Right kidney (tissue), 9 donors: ENCODE measurements at places on chromosomes 11 and 22.

- DNase-seq = no peak
Measured at GRCh38 chr22:36758792-36759271, 17.1 kb downstream of the IFT27 start.

DNA sequence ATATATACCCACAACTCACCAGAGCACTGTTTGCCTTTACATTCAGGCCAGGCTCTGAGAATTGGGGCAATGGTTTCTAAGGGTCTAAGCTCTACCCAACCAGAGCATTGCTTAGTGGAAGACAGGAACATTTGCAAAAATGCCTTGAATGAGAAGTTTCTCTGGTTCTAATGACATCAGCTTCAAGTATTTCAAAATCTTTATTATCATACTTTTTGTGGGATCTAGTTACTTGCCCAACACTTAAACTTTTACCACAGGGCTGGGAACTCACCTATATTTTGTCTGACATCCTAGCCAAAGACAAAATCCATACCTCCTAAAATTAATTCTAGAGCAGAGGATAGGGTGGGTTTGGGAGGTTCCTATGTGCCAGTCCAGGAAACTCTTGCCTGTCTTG, 51.5 kb downstream of the INSC start:
- DNase-seq = no peak

GRCh38 chr11:63564056-63564774, 1.0 kb upstream of the PLAAT2 start:
- peak; percentile 37 for DNase-seq

DNA sequence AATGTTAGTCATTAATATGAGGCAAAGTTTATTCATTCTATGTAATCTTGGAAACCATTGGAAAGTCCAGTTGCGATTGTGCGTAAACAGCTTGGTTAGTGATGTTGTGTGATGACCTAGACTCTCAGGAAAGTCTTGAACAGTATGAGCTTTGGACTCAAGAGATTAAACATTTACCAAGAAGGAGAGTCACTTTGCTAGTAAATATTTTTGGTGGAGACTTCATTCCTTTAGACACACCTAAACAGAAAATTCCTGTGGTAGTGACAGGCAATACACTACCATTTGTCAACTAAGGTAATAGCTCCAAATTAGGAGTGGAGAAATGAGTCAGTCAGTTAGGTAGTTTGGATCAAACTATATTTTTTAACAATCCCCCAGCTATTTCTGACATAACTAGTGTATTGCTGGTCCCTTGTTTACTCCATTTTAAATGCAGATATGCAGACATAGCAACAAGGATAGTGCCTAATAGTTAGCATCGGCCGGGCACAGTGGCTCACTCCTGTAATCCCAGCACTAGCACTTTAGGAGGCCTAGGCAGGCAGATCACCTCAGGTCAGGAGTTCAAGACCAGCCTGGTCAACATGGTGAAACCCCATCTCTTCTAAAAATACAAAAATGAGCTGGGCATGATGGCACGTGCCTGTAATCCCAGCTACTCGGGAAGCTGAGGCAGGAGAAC, 89.3 kb downstream of the ARHGAP42 start:
- no peak for DNase-seq

- no peak for DNase-seq
Measured at GRCh38 chr11:132907651-132908413, 624.5 kb downstream of the OPCML start.

GRCh38 chr22:46592390-46592872, 27.8 kb upstream of the GRAMD4 start:
- DNase-seq = no peak

DNA sequence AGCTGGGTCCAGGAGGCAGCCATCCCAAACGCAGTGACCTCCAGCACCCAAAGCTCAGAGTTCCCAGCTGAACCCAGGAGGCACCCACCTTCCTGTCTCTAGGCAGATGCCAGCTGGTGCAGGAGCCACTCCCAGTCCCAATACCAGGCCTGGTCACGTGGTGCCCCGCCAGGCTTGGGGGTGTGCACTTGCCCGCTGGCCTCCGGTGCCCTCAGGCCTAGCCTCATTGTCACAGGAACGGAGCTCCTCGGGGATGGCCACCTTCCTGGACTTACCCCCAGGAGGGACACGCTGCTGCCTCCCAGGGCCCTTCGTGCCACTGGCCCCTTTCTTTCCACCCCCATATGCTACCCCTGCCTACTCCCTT, 4.6 kb downstream of the BID start:
- DNase-seq = no peak

DNA sequence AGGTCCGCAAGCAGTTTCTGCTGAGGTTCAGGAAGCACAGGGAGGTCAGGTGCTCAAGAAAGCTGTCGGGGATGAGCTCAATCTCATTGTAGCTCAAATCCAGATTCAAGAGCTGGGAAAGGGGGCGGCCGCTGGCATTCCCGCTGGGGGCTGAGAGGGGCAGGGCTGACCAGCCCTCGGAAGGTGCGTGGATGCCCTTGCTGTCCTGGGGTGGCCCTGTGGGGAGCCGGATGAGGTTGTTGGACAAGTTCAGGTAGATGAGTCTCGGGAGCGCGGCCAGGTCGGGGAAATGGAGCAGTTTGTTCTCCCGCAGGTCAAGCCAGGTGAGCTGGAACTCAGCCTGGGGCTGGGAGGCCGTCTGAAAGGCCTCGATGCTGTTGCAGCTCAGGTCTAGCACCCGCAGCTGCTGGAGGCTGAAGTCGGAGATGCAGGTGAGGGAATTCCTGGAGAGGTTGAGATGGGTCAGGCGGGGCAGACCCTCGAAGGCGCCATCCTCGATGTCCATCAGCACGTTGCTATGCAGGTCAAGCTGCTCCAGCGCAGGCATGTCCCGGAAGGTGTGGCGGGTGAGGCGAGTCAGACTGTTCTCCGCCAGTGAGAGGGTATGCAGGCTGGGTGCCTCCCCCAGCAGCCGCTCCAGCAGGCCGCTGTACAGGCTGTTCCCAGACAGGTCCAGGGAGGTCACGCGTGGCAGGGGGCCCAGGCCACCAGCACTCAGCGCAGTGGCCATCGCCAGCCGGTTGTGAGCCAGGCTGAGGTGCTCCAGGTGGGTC, 9.8 kb downstream of the LRRC32 start:
- DNase-seq = no peak

- DNase-seq = peak; percentile 20
Measured at GRCh38 chr22:35480627-35481550, 59.7 kb upstream of the RASD2 start.

DNA sequence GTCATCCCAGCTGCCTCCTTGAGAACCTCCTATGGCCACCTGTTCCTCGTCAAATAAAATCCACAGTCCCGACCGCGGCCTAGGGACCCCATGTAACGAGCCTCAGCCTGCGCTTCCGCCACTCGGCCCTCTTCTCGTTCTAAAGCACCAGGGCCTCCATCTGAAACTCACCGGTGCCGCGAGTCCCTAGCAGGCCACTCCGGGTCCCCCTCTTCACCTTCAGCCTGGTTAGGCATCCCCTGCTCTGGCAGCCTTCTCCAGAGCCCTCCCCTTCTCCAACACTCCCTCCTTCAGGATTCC, 2.4 kb upstream of the SSTR3 start:
- DNase-seq = no peak

DNA sequence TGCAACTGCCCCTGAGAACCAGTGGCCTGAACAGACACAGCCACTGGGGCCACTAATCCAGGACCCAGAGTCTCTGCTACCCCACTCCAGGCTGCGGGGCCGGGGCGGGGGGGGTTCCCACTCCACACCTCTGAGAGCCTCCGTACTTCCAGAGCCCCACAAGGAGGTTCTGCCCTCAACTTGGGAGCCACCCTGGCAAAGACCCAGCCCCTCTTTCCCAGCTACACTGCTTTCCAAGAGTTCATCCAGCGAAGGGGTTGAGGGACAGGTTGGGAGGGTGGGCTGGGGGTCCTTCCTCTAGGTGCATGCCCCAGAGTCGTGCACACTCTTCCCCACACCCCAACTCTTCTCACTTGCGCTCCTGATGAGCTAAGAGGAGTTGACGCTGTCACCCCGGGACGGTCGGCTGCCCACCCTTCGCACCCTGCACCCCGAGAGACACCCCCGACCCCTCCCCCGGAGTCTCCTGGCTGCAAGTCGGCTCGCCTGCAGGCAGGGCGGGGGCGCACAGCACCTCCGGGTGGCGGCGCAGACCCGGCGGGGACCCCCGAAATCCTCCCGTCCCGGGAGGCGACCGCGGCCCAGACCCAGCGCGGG, 531 bp downstream of the RAB3IL1 start:
- DNase-seq = no peak
